ENCODE measurements at places on chromosomes 12 and 14.
A peak's percentile ranks its signal among the peaks of the same experiment; 100 is the strongest.

- DNase-seq, result no peak
Observed at GRCh38 chr12:53810950-53811349, 59.2 kb upstream of the CISTR start.

GRCh38 chr14:101877766-101878165 lies 86.6 kb upstream of the DYNC1H1 start:
- no peak for DNase-seq

GRCh38 chr14:35573911-35574310 lies 39.9 kb downstream of the INSM2 start:
- DNase-seq, result no peak

GRCh38 chr12:94973221-94973620 lies 30.3 kb downstream of the NDUFA12 start:
- no peak for DNase-seq

GRCh38 chr14:64760146-64760755 lies 56.0 kb downstream of the PLEKHG3 start:
- DNase-seq, result no peak

GRCh38 chr12:58523360-58523759 lies 396.9 kb downstream of the LRIG3 start:
- no peak for DNase-seq

DNA sequence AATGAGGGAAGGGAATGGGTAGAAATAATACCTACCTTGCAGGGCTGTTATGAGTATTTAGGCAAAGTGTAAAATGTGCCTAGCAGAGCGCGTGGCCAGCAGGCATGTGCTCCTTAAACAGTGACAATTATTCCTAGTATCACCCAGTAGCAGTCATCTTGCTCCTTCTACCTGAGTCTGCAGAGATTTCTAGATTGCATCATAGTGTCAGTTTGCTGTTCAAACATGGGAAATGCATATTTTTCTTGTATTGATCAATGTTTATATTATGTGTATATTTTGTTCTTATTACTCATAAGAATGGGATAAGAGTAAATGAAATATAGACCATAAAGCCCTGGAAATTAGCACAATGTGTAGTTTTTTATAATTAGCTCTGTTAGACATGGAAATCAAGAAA lies 37.3 kb upstream of the PLEKHG7 start:
- no peak for DNase-seq

- no peak for DNase-seq
Observed at GRCh38 chr12:60100852-60101251, 505.0 kb downstream of the SLC16A7 start.

DNA sequence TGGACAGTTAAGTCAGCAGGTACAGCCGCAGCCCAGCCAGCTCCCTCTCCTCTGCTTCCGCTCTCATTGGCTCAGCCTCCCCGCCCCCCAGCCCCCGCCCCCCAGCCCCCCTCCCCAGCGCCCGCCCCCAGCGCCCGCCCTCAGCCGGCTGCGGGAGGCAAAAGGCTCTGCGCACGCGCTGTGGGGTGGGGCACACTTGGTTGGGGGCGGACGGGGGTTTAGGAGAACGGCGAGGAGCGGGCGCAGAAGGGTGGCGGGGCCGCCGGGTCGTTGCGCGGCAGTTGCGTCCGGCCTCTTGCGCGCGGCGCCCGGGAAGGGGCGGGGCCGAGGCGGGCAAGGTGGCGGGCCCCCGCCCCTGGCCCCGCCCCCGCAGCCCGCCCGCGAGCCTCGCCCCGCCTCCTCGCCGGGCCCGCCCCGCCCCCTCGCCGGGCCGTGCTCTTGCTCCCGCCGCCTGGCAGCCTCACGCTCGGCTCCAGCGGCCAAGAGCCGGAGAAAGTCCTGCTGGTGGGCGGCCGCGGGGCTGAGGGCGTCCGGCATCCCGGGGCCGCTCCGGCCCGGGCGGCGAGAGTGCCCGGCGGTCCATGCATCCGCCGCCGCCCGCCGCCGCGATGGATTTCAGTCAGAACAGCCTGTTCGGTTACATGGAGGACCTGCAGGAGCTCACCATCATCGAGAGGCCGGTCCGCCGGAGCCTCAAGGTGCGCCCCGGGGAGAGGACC lies at the start of gene PPP4R4:
PPP4R4 (plus strand) TSS at position 438 of the 719 bp plus-strand sequence; CDS start at position 582, 144 bp downstream.
- peak; percentile 76 for DNase-seq

GRCh38 chr14:54253195-54253947 lies 143.4 kb upstream of the CDKN3 start:
- DNase-seq, result no peak

- DNase-seq, result no peak
Observed at GRCh38 chr14:99819514-99819913, 26.3 kb downstream of the EML1 start.

- no peak for DNase-seq
Observed at GRCh38 chr12:86148071-86148470, 108.1 kb downstream of the MGAT4C start.

DNA sequence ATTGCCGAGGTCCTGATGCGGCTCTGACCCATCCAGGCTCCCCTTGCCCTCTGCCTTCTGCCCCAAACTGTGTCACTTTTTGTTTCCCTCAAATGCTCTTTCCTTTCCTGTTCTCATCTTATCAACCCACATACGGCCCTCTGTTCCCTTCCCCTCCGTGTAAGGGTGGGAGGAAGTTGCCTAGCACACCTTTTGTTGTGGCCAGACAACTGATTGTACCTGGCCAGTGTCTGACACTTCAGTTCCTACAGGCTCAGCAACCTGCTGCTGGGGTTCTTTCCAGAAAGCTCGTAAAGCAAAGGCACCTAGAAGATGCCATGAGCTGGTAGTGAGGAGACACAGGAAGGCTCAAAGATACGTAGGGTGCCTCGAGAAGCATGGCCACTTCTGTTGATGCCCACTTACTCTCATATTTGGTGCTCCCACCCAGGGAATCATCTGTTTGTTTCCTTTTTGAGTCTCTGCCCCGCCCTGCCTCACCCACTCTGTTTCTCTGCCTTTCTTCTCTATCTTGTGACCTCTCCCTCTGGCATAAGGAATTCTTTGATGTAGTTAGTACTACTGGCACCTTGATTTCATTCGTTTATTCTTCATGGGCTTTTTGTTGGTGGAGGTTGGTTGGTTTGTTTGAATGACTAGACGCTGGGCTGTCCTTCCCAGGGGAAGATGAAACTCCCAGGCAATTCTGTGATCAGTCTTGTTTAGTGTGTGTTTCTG lies 152.4 kb upstream of the FKBP4 start:
- no peak for DNase-seq

DNA sequence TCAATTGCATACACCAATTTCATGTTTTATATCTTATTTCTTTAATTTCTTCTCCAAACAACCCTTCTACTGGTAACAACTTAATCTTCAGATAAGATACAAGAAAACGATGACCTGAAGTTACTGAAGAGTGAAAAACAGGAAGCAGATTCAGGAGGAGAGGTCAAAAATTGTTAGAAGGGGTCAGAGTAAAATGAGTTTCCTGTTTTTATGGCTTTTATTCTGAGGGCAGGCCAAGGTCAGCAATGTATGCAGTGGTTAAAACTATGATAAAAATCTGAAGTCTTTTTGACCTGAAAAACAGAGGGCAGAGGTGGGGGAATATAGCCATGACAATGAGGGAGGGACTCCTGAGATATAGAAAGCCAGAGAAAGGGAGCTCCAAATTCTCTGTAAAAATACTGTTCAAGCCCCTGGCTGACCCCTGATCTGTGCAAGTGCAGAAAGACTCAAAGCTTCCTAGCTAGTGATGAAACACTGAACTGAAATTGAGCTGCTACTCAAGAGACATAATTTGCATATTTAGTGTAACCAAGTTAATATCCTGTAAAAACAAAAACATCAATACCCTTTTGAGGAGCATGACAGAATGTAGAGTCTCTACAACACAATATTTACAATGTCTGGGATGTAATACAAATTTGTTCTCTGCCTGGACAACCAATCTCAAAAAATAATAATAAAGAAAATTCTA lies 514.3 kb upstream of the SEL1L start:
- no peak for DNase-seq

DNA sequence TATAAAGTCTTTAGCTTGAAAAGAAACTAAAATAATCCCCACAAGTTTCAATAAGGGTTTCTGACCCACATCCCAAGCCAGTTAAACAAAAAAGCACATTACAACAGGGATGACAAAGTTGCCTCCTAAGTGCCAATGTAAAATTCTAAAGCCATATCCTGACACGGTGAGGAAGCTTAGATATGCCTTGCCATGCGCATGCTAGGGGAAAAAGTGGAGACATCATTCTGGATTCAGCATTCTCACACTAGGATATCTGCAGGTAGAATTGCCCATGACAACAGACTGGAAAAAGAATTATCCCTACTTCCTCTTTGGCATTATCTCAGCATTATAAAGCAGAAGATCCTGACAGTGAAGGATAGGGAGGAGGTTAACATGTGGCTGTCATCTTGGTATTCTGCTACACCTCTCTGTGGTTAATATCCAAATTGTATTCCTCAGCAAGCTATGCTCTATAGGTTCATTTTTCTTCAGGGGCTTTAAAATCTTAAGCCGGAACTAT lies 4.9 kb downstream of the DUSP6 start:
- no peak for DNase-seq

GRCh38 chr14:103199124-103199523 lies 75.9 kb downstream of the TNFAIP2 start:
- DNase-seq, result no peak

DNA sequence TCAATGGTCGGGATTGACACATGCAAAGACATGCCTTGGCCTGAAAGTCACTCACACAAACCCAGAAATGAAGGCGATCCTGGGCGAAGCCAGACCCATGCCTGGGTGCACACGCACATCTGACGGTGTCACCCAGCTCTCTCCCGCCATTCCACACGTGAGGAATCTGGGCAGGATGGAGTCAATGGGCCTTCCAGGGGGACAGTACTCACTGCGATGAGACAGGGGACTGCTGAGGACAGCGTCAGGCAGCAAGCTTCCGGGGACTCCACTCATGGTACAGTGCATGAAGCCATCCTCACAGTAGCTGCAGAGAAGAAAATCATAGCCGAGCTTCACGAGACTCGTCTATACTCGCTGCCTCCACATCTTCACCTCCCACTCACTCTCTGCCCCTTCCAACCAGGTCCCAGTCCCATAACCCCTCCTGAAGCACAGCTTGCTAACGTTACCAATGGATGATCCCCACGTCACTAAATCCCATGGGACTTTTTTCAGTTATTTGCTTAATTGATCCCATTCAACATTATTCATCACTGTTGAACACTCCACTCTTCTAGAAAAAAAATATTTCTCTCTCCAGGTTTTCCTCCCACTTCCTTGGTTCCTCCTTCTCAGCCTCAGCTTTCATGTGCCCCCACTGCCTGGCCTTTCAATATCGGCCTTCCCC lies 77.8 kb downstream of the VWF start:
- DNase-seq, result no peak

- DNase-seq, result no peak
Observed at GRCh38 chr14:39107591-39107996, 4.6 kb upstream of the SEC23A start.

Data from C1 segment of cervical spinal cord (tissue), 14 donors.